ENCODE measurements at places on chromosomes 6 and 20.
A peak's percentile ranks its signal among the peaks of the same experiment; 100 is the strongest.

DNA sequence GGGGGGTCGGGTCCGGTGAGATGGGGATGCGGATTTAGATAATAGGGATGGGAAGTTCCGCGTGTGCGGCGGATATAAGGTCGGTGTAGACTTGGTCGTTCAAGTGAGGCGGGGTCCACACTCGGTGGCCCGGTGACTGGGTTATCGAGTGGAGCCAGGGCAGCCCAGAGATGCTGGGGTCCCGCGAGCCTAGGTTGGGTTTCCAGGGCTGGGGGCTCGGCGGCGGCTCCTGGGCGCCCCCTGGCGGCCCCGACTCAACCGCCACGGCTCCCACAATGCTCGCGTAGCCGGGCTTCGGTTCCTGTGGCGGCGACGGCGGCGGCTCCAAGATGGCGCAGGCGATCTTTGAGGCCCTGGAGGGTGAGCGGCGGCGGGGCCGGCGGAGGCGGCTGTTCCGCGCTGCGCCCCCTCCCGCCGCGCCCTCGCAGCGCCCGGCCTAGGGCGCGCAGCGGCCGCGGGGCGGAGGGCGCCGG, at the start of gene ZNF341:
TSS of gene ZNF341 (plus strand) at position 304 of the 473 bp plus-strand sequence. CDS start at position 330, 26 bp downstream.
- DNase-seq = peak; percentile 89

DNA sequence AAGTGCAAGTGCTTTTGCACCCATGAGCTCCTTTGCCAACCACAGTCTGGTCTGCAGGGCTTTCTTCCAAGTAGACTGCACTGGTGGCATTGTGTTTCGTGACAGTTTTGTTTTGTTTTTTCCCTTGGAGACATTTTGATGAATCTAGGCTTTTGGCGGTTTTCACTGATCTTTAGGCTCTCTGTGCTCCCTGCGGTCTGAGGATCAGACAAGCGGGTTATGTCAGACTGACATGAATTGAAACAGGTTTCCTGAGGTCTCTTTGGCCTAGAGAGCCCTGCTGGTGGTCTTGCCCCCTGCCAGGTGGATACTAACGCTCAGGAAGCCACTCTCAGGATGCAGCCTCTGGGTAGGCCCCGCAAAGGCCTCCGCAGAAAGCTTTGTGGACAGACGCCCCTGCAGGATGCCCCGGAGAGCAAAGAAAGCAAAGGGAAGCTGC, 555.4 kb upstream of the AGPAT4 start:
- DNase-seq = no peak

DNA sequence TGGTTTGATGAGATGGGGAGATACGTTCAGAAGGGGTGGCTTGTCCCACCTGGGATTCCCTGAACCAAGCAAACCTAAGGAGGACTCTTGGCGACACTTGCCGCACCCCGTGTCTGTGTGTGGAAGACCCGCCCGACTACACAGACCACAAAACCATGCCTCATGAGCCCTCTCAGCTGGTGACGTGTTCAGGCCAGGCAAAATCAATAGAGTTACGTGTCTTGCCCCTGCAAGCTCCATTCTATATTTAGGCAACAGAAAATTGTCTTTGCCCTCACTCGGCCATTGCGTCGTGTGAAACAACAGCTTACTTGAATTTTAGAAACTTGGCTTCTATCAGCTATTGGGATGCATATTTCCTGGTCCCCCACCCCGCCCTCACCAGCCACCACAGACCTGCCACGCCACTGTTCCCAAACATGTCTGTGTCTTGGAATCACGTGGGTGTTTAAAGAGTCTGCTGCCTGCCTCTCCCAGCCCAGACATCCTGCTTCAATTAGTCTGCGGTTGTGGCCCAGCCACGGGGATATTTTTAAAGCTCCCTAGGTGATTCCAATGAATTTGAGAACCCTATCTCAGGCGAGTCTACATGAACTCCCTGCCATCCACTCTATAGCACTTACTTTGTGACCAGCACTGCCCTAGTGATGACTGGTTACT, 279.2 kb upstream of the EXOC2 start:
- no peak for DNase-seq

DNA sequence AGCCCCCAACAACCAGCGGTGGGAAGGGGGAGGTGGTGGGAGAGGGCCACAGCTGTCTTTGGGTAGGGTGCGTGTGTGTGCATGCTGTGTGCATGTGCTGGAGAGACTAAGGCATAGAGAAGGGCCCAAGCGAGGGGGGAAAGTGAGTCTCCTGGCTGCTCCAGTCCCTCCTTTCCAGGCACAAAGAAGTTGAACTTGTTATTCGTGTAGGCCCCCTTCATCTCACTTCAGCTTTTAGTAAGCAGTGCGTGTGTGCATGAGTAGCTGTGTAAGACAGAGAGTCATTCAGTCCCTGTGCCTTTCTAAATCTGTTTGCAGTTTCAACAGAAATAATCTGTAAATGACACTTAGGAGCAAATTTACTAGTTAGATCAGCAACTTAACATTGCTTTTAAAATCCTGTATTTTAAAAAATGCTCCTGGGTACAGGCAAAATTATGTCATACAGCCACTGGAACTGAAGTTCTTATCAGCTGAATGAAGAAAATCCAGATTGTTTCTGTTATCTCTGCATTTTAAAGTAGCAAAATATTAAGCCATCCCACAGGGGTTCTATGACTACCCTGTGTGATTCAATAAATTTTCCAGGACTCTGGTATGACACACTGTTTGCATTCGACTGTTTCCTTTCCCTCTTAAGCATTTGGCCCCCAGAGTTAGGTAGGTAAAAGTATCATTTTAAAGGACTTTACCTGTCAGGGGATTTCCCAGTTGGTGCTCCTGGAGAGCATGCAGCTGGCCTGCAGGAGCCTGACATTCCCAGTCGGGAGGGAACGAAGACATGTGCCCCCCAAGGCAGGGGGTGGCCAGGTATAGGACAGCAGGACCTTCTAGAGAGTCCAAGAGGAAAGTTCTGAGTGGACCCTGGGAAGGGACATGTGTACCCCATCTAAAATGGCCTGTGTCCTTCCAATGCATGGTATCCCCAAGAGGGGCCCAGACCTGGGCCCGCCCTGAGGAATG, 39.0 kb downstream of the MTRES1 start:
- no peak for DNase-seq

DNA sequence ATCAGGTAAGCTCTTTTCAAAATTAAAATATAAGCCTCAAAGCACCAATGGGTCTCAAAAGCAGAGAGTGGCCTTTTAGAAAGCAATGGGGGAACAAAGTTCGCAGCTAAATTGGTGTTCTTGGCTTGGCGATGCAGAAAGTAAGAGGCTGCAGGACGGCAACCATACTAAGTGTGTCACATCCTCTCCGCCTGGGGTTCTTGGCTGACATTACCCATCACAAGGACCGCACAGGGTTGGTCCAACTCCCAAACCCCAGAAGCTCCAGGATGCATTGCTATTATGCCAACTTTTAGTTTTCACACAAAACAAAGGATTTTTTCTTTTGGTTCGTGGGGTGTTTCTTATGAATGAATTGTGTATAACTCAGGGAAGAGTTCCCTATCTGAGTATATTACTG, 124.8 kb downstream of the PRKN start:
- no peak for DNase-seq

GRCh38 chr20:62344782-62345181, 22.3 kb downstream of the LAMA5 start:
- no peak for DNase-seq

DNA sequence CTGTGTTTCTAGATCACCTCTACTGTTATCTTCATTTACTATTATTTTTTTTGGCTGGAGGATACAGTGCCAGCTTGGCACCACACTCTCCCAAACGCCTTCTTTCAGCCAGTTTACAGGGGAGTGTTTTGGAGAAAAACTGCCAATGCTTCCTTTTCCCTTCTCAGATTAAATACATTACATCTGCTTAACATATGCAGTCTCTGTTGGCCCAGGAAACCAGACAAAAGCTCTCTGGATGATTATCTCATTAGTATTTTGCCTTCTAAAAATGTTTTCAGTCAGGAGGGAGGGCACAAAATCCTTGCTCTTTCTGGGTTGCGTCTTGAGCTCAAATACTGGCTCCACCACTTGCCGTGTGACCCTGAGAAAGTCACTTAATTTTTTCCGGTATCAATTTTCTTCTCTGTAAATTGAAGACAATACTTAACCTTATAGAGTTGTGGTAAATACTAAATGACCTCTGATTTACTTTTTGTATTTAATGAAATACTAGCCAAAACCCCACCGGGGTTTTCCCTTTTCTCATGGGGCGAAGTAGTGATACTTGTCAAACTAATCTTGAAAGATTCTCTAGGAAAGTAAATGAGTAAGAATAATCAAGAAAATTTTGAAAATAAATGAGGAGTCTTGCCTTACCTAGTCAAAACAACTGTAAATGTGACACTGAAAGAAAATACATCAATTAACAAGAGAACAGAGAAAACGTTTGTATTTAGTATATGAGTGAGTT, 146.2 kb downstream of the MMS22L start:
- DNase-seq = no peak

GRCh38 chr20:8492173-8492572, 360.1 kb downstream of the PLCB1 start:
- no peak for DNase-seq

- no peak for DNase-seq
Measured at GRCh38 chr20:24489631-24490260, 20.3 kb downstream of the SYNDIG1 start.

DNA sequence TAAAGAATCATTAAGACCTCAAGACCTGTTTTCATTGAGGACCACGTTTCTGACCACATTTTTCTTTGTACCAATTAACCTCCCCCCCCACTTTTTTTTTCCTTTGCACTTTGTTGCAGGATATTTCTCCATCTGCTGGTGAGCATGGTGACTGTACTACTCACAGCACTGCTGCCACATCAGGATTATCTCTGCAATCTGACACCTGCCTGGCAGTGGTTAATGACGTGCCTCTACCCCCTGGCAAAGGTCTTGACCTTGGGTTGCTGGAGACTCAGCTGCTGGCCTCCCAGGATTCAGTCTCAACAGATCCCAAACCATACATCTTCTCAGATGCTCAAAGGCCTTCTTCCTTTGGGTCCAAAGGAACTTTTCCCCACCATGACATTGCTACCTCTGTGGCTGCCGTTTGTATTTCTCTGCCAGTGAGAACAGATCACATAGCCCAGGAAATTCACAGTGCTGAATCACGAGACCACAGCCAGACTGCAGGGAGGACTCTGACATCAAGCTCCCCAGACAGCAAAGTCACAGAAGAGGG, 46.6 kb upstream of the EDN3 start:
- peak; percentile 5 for DNase-seq

GRCh38 chr6:87150406-87150805, 5.0 kb upstream of the ZNF292 start:
- DNase-seq = no peak

GRCh38 chr6:152094992-152095592, 287.6 kb downstream of the ESR1 start:
- no peak for DNase-seq

DNA sequence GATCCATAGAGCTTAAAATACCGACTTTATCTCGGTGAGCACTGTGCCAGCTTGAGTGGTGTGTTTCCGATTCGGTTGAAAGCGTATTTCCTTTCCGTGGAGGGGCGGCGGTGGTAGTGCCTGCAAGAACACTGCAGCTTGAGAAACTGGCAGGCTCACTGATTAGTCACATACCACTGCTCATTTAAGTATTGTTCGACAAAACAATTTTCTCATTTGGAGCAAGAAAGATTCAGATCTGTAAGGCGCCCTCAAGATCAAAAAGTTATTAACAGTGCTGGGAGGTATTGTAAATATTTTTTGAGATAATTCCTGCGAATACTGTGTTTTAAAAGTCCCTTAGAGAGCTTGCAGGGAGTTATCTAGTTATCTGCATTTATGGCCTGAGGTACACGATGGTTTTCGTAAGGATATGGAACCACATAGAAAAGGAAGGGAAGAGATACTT, 1.3 kb downstream of the MAPK14 start:
- DNase-seq = peak; percentile 74

DNA sequence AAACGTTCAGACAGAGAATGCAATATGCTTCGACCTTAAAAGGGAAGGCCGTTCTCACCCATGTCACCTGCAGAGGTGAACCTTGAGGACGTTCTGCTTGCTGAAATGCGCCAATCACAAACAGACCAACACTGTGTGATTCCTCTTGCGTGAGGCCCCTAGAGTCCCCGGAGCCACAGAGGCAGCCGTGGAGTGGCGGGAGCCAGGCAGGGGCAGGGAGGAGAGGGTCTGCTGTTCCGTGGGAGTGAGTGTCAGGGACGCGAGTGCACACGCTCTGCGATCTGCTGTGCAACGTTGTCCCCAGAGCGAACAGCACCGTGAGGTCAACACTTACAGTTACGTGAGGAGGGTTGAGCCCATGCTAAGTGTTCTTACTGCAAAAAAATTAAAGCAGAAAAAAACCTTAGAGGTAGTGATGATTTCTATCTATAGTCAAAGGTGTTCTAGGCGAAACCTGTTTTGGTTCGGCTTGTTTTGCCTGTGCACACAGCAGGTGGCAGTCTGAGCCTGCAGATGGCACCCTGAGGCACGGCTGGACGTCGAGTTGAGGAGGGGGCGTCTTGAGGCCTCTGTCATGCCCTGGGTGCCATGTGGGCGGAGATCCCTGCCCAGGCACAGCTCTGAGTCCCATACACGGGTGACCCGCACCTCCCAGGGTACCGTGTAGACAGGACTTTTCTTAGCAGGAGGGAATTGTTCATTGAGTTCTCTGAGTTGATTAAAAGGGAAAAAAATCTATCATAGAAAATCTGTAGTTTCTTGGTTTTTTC, 71.7 kb upstream of the FRMD1 start:
- no peak for DNase-seq

DNA sequence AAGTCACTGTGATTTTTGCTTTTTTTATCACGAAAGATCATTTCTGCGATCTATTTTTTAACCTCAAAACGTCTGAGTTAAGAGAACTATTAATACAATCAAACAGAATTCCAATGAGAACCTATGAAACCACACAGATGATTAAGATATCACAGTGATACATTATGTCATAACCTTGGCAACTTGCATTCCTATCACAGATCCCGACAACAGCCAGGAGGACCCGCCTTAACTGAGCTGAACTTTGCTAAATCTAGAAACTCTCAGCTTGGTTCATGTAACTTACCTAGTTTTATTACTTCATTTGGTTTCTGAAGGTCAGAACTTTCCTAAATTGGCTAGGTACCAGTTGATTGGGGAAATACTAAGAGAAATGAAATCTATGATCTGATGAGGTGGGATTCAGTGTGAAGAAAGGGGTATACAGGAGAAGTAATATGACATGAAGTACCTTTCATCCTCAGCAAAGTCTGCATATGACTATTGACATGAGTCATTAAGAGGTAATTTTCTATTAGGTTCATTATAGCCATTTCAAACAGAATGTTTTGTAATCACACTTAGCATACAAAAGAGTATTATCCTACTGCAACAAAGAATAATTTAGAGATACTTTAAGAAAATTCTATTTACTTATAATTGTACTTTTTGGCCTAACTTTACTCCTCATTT, 11.2 kb downstream of the LYRM4 start:
- no peak for DNase-seq

Measured in stimulated activated CD4-positive, alpha-beta T cell treated with anti-CD3 and anti-CD28 coated beads, Interleukin-4, amount 100 ng/mL, for 1 hour (primary cell).